Thymus (tissue), 14 donors: ENCODE measurements at places on chromosomes 2 and 18. TPM values are rescaled to one million over a fixed set of nuclear protein-coding genes. Genes with fewer than 3 reads are reported as not detected.

Gene PKDCC
- 77.8 TPM for total RNA-seq

Gene DYNAP
- total RNA-seq: 0.09 TPM

Gene MOGAT1
- not detected for total RNA-seq

Gene HOXD3
- 0.28 TPM for total RNA-seq

Gene HOXD9
- 0.14 TPM for total RNA-seq

Gene THUMPD2
- 18.2 TPM for total RNA-seq

Gene FBXO41
- total RNA-seq: 2.8 TPM

Gene UGT1A3
- total RNA-seq: not detected
